Tibial nerve (tissue), 4 donors: ENCODE measurements at places on chromosomes 13 and 19. TPM values are rescaled to one million over a fixed set of nuclear protein-coding genes. Genes with fewer than 3 reads are reported as not detected.
A peak's percentile ranks its signal among the peaks of the same experiment; 100 is the strongest.

The PRR20D gene
- not detected for total RNA-seq

- no peaks in the 10 kb centered on the region for H3K36me3 ChIP-seq
- H3K4me3 ChIP-seq, result no peak overlapping the region
- no peak for DNase-seq
- H3K27me3 ChIP-seq, result no peaks in the 10 kb centered on the region
Measured at GRCh38 chr13:39616087-39616694, 13.2 kb upstream of the LHFPL6 start.

The MAB21L1 gene
- total RNA-seq, result 11.1 TPM

The NUDT15 gene
- 5.1 TPM for total RNA-seq

- no peak overlapping the region for H3K4me3 ChIP-seq
- H3K27ac ChIP-seq, result no peak overlapping the region
- no peaks in the 10 kb centered on the region for H3K4me1 ChIP-seq
- no peaks in the 10 kb centered on the region for H3K27me3 ChIP-seq
- DNase-seq, result no peak
- no peaks in the 10 kb centered on the region for H3K36me3 ChIP-seq
Measured at GRCh38 chr13:44739120-44739519, 163.0 kb upstream of the TSC22D1 start.

GRCh38 chr19:56109226-56109625 lies 11.9 kb downstream of the ZNF787 start:
- H3K27ac ChIP-seq, result peak overlapping the region; percentile 29
- H3K4me1 ChIP-seq, result no peaks in the 10 kb centered on the region
- no peaks in the 10 kb centered on the region for H3K36me3 ChIP-seq
- no peak overlapping the region for H3K4me3 ChIP-seq
- H3K27me3 ChIP-seq, result no peaks in the 10 kb centered on the region

DNA sequence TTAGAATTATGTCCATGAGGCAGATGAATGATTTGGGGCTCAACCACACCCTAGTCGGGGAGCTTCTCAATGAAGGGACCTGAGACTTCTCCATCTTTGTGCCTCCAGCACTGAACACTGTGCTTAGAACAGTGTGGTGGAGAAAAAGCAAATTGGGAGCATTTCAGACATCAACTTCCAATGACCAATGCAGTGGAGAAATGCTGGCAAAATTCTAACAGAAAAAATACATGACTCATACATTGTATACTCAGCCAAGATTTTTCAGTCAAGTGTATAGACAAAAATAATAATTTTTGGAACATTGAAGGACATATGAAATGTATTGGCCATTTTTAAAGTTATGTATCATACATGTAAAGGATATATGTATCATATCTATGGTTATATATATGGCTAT lies 134.7 kb downstream of the FGF14 start:
- no peaks in the 10 kb centered on the region for H3K4me1 ChIP-seq
- H3K4me3 ChIP-seq, result no peak overlapping the region
- H3K36me3 ChIP-seq, result no peaks in the 10 kb centered on the region
- no peaks in the 10 kb centered on the region for H3K27me3 ChIP-seq
